ENCODE measurements at places on chromosomes 2 and 18. TPM values are rescaled to one million over a fixed set of nuclear protein-coding genes. Genes with fewer than 3 reads are reported as not detected.
A peak's percentile ranks its signal among the peaks of the same experiment; 100 is the strongest.

CD207 gene
- total RNA-seq = not detected

DNA sequence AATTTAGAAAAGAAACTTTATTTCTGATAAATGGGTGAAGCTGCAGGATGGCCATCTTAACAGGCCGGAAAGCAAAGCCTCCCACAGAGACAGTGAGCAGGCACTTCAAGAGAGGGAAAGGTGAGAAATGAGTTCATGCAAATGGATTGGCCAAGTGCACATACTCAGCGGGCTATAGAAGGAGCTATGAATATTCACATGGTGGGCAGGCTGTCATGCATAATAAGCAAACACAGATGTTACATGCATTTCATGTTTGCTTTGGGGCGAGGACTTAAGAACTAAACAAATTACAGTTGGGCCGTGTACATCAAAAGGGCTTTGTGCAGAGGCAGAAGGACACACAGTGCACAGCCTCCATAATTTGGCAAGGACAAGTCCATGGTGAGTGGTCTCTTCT is 69.8 kb upstream of the MAL start:
- H3K4me3 ChIP-seq = no peak overlapping the region
- no peaks in the 10 kb centered on the region for H3K36me3 ChIP-seq
- H3K27ac ChIP-seq = no peak overlapping the region
- peaks cover 27% of the 10 kb centered on the region for H3K27me3 ChIP-seq

SKOR2 gene
- total RNA-seq = 0.81 TPM

DNA sequence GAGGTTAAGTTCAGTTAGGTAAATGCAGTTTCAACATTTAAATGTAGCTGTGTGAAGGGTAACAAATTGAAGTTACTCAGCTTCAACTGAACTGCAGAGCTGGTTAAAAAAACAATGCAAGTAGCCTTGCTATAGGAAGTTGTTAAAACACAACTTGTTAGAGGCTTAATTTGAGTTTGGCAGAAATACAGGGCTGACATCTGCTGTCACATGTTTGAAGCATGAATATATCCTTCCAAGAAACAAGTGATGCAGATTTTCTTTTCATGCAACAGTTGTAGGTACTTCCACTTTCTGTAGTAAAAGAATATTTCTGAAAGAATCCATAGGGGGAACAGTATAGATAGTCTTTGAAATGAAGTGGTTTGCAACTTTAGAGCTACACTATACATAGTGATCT is 208.7 kb upstream of the RASGRP3 start:
- H3K36me3 ChIP-seq = peaks cover 9% of the 10 kb centered on the region
- DNase-seq = no peak
- peaks cover 7% of the 10 kb centered on the region for H3K4me1 ChIP-seq
- no peaks in the 10 kb centered on the region for H3K27me3 ChIP-seq

ILKAP gene
- total RNA-seq = 36.7 TPM

GRCh38 chr2:20061476-20061875 is 10.0 kb upstream of the LAPTM4A start:
- H3K27ac ChIP-seq = no peak overlapping the region
- H3K36me3 ChIP-seq = no peaks in the 10 kb centered on the region
- H3K4me3 ChIP-seq = no peak overlapping the region
- peaks cover 21% of the 10 kb centered on the region for H3K4me1 ChIP-seq

DNA sequence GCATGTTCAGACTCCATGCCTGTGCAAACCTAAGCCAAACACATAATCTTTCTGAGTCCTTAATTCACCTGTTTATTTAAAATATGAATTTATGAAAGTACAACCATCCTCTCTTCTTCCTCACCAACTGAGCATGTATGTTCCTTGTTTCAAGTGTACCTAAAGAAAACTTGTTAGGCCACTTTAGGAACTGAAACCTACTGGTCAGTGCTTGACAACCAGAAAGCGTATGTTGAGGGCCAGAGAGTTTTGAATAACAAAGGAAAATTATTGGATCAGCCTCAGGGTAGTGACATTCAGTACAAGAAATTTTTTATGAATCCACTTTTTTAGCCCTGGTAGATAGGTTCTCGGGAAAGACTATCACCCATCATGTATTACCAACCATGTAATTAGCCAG is 847.6 kb upstream of the CELF4 start:
- H3K27ac ChIP-seq = no peak overlapping the region
- no peaks in the 10 kb centered on the region for H3K36me3 ChIP-seq
- no peak overlapping the region for H3K4me3 ChIP-seq
- H3K4me1 ChIP-seq = no peaks in the 10 kb centered on the region
- DNase-seq = no peak

GKN1 gene
- total RNA-seq = 1.7 TPM

FLACC1 gene
- 0.48 TPM for total RNA-seq

GRCh38 chr2:149409506-149409905 is 79.1 kb downstream of the LYPD6 start:
- H3K27me3 ChIP-seq = no peaks in the 10 kb centered on the region
- no peak overlapping the region for H3K27ac ChIP-seq
- peaks cover 23% of the 10 kb centered on the region for H3K36me3 ChIP-seq
- DNase-seq = no peak
- no peaks in the 10 kb centered on the region for H3K4me1 ChIP-seq

DNA sequence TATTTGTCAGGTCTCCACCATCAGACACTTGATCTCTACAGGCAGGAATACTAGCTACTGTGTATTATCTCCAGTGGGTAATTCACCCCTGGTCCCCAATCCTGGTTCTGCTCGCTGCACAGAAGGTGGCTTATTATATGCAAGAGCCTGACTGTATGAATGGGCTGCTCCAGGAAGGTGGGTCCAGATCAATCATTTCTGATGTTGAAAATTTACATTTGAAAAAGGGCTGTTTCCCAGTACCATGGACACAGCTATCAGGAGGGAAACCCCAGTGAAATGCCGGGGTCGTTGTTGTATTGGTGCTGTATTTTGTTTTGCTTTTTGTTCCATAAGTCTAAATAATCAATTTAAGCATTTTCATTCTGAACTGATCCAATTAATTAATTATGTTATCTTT is 367.6 kb downstream of the RND3 start:
- H3K27me3 ChIP-seq = no peaks in the 10 kb centered on the region
- H3K36me3 ChIP-seq = no peaks in the 10 kb centered on the region
- no peak overlapping the region for H3K4me3 ChIP-seq
- peaks cover 21% of the 10 kb centered on the region for H3K4me1 ChIP-seq
- H3K27ac ChIP-seq = no peak overlapping the region

- peaks cover 5% of the 10 kb centered on the region for H3K36me3 ChIP-seq
- no peak overlapping the region for H3K4me3 ChIP-seq
- no peak for DNase-seq
Observed at GRCh38 chr2:183214680-183215079, 90.4 kb downstream of the NUP35 start.

DNA sequence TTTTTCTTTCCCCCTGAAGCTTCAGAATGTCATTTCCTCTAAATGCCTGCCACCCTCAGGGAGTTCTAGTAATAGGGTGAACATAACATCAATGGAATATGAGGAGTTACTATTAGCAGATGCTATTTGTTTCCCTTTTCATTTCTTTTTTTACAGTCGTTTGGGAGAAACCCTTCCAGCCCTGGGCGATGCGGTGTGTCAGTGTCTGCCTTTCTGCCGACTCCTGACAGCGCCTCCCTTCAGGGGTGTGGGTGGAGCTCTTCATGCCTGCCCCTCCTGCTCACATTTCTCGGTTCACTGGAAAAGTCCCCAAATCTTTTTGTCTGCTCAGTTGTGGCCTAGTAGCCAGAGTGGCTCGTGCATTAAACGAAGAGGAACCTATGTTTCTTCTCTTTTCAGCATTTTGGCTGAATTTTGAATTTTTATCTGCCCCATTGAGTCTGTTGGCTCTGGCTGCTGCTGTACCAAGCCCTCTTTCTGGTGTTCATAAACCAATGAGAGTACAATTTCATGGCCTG is 72.3 kb downstream of the FMNL2 start:
- no peak for DNase-seq
- no peaks in the 10 kb centered on the region for H3K27me3 ChIP-seq
- peaks cover 65% of the 10 kb centered on the region for H3K4me1 ChIP-seq
- H3K27ac ChIP-seq = peak overlapping the region; percentile 65
- H3K36me3 ChIP-seq = peaks cover 4% of the 10 kb centered on the region

GRCh38 chr2:195532628-195533271 is 124.3 kb upstream of the SLC39A10 start:
- H3K36me3 ChIP-seq = no peaks in the 10 kb centered on the region
- H3K4me1 ChIP-seq = peaks cover 12% of the 10 kb centered on the region
- peak overlapping the region; percentile 15 for H3K27ac ChIP-seq
- H3K4me3 ChIP-seq = peak overlapping the region; percentile 61
- H3K27me3 ChIP-seq = peaks cover 33% of the 10 kb centered on the region

DNA sequence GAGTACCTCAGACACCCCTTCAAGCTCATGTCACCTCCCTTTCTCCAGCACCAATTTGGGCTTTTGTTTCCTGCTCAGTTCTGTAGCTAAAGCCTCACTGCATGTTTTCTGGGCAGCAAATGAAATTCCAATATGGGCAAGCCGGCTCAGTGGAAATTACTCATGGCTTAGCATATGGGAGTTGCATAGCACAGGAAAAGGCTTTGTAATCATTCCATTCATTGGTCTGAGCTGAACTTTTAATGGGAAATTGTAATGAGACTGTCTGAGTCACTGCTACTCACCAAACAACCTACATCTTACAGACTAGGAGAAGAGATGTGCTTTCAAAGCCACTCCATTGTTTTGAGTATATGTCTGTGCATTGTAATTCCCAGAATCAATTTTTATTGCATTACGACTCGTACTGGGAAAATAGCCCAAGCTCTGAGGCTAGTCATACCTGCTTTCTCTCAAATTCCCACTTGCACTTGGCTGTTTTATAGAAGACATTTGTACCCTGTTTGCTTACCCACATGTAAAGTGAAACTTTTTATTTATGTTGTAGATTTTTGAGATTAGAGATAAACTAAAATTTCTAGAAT is 139.5 kb upstream of the LRATD1 start:
- no peaks in the 10 kb centered on the region for H3K36me3 ChIP-seq
- no peak overlapping the region for H3K27ac ChIP-seq
- H3K4me1 ChIP-seq = no peaks in the 10 kb centered on the region
- DNase-seq = no peak
- H3K27me3 ChIP-seq = no peaks in the 10 kb centered on the region
- H3K4me3 ChIP-seq = no peak overlapping the region

- no peak for DNase-seq
- no peak overlapping the region for H3K4me3 ChIP-seq
- peaks cover 58% of the 10 kb centered on the region for H3K4me1 ChIP-seq
- H3K27me3 ChIP-seq = peaks cover 15% of the 10 kb centered on the region
Observed at GRCh38 chr18:22189449-22190166, 20.2 kb downstream of the GATA6 start.

FOXI3 gene
- 2.2 TPM for total RNA-seq

GRCh38 chr2:11750422-11750821 is 4.0 kb downstream of the LPIN1 start:
- H3K4me3 ChIP-seq = peak overlapping the region; percentile 73
- no peak for DNase-seq
- H3K27ac ChIP-seq = peak overlapping the region; percentile 96
- peaks cover 15% of the 10 kb centered on the region for H3K27me3 ChIP-seq
- no peaks in the 10 kb centered on the region for H3K36me3 ChIP-seq

DNA sequence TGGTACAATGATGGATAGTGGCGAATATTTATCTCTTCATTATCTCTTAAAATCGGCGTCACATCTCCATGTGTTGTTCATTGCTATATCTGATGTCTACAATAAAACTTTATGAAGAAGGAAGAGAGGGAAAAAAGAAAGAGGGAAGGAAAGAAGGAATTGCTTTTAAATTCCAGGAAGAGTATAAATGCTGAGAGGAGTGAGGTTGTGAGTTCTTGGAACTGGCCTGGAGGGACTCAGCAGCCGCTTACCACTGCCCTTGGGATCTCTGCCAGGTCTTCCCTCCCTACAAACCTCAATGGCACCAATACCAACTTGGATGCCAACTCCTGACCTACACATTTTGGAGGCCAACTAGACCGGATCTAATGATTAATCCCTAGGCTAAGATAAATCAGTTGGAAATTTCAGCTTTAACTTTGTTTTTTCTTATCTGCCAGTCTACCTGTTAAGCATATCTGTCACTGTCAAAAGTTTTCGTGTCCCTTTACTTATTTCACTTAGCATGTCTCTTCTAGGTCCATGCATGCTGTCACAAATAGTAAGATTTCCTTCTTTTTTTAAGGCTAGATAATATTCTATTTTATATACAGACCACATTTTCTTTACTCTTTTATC is 9.8 kb downstream of the SCN9A start:
- H3K36me3 ChIP-seq = no peaks in the 10 kb centered on the region
- H3K27me3 ChIP-seq = no peaks in the 10 kb centered on the region
- no peaks in the 10 kb centered on the region for H3K4me1 ChIP-seq
- H3K4me3 ChIP-seq = no peak overlapping the region
- no peak overlapping the region for H3K27ac ChIP-seq

FN1 gene
- 902 TPM for total RNA-seq

DNA sequence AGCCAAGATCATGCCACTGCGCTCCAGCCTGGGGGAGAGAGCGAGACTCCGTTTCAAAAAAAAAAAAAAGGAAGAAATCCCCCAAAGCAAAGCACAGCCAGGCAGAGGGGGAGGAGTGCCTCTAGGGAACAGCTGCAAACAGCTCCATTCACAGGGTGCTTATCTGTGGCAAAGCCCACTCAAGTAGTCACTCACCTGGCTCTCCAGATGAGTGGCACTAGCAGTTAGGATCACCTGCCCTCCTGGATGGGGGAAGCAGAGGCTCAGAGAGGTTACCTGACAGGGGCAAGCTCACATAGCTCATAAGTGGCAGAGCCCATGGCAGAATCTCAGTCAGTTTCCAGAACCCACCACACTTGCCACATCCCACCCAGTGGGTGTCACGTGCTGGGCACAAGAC is 30.3 kb downstream of the TFCP2L1 start:
- no peak for DNase-seq
- H3K27me3 ChIP-seq = no peaks in the 10 kb centered on the region
- H3K4me1 ChIP-seq = no peaks in the 10 kb centered on the region
- no peak overlapping the region for H3K27ac ChIP-seq

Measured in type B pancreatic cell (in vitro differentiated cells).